HT-29 (cell line): ENCODE measurements at places on chromosomes 4 and X.

- no peak for DNase-seq
Measured at GRCh38 chrX:26915064-26915463, 548.1 kb downstream of the PPP4R3C start.

GRCh38 chr4:89834486-89835209 lies 2.3 kb downstream of the SNCA start:
- DNase-seq = no peak

- no peak for DNase-seq
Measured at GRCh38 chr4:86151196-86151595, 208.7 kb downstream of the MAPK10 start.

DNA sequence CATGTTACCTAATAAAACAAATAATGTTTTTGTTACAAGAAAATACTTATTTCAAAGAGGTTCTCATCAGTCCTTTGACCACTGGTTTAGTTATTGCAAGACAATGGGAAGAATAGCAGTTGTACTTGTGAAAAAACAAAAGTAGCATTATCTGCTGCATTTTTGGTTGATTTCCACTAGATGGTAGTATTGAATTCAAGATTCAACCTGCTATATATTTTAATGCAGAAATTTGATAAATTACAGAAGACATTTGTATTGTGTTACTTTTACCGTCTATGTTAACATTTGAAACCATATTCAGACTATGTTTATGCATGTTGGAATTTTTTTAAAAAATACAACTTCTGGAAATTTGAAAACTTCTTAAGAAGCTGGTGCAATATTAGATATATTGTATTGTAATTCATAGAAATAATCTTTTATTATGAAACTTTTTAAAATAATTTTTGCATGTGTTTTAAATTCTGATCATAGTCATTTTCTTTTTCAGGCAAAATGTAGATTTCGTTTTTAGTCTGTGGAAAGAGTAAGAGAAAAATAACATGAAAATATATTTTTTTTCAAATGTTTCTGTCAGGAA lies 56.4 kb downstream of the SPCS3 start:
- peak; percentile 41 for DNase-seq

DNA sequence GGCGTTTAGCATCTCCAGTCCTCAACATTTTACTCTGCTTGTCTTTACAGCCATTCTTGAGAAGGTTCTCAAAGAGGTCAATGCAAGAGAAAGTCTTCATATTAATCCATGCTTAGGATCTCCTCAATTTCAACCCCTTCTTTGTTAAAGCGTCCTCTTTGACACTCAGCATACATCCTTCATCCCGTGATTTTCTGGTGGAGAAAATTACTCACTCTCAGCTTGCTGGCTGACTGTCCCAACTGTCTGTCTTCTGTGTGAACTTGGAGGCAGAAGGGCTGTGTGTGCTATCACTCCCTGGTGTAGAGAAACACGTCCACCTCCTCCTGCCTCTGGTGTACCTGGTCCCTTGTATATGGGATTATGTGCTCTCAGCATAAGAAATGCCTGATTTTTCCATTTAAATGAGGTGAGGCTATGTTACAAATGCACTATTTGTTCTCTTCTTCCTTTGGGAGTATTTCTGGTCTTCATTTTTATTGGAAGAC lies 57.8 kb downstream of the GALNT7 start:
- DNase-seq = no peak

DNA sequence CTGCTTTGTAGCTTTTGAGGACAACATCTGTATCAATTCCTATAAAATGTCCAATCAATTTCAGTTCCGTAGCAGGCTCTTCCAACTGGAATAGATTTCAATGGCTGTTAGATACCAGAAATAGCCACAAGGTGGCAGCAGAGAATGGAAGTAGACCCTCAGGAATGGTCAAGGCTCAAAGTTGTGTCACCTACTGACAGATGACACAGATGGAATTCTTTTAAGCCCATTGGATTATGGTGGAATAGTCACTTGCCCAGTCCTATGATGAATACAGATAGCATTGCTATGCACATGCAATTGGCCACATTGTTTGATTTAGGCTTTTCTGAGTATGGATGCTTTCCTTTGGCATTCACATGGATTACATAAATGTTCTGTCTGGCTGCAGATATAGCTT lies 130.4 kb upstream of the RADX start:
- DNase-seq = peak; percentile 87

DNA sequence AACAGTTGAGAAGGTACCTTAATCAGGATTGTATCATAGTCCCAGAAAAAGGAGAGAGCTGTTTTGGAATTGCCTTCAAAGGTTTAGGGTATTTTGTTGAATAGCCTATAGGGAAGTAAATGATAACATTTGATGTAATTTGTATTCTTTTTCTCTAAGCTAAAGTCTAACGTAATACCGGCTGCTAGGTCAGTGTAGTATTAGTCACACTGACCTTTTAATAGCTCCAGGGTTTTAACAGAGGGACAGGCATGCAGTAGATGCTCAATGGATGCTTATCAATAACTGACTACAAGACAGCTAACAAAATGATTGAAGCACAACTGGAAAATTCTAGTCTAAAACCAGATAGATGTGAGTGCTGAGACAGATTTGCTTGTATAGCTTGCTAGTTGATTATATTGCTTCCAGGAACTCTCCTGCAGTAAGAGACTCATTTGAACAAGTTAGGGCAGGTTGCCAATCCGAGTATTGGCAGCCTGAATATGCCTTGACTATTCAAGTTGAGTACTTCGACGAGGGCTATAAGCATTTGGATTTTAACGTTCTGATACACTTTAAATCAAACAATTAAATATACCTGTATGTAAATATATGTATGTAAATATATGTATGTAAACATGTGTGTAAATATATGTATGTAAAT lies 16.5 kb upstream of the PNPLA4 start:
- no peak for DNase-seq

DNA sequence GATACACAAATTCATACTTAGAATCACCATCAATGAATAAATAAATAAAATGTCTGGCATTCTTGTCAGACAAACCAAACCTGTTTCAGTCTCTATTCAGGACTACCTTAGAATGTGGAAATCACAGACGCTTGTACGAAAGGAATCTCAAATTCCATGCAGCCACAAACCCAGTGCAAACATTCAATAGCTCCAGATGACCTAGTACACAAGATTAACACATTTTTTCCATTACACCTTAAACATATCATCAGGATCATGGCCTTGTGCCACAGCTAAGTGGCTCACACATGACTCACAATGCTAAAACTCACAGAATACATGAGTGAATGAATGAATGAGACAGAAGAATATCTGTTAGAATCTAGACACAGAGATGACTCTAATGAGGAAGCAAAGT lies 134.2 kb downstream of the PWWP3B start:
- peak; percentile 28 for DNase-seq

DNA sequence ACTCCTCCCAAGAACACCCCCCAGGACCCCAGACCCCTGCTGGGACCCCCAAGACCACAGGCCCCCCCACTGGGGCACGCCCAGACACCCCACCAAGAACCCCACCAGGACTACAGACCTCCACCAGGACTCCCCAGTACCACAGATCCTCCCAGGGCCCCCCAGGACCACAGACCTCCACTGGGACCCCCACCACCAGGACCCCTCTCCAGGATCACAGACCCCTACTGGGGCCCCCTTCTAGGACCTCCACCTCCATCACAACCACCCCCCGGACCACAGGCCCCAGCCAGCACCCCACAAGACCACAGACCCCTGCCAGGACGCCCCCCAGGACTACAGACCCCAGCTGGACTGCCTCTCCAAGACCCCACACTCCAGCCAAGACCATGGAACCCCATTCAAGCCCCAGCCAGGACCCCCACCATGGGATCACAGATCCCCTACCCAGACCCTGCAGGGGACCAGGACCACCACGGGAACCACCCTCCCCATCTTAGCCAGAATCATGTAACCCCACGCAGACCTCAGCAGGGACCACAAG lies 855 bp upstream of the DHRSX start:
- DNase-seq = no peak

DNA sequence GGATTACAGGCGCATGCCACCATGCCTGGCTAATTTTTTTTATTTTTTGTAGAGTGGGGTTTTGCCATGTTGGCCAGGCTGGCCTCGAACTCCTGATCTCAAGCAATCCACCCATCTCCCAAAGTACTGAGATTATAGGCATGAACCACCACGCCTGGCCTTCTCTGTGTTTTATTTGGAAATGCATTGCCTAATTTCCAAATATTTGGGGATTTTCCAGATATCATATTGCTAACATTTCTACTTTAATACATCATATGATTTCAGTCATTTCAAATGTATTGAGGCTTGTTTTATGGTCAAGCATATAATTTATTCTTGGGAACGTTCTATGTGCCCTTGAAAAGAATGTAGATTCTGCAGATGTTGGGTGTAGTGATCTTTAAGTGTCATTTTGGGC lies 38.8 kb downstream of the FGF2 start:
- no peak for DNase-seq

DNA sequence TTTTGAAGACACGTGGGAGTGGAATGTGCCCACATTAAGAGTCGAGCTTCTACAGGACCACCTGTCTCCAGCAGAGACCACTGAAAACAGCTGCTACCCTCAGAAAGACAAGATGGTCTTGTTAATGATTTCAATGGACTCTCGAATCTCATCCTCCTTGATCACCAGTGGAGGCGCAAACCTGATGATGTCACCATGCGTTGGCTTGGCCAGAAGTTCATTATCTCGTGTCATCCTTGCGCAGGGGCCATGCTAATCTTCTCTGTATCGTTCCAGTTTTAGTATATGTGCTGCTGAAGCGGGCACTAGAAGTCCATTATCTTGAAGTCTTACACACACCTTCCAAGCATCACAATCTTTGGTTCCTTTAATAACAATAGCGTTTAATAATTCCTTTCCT lies 23.3 kb downstream of the SPACA5B start:
- no peak for DNase-seq

DNA sequence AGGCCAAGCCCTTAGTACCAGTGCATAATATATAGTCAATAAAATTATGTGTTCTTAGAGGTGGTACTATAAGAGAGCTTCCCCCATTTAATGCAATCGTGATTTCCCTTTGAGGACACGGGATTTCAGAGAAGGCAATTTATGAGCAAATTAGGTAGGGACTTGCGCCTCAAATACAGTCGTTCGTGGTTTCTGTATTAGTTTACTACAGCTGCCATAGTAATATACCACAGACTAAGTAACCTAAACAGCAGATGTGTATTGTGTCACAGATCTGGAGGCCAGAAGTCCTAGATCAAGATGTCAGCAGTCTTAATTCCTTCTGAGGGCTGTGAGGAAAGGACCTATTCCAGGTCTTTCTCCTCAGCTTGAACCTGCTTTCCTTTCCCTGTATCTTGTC lies 1.5 kb upstream of the PUDP start:
- DNase-seq = no peak

DNA sequence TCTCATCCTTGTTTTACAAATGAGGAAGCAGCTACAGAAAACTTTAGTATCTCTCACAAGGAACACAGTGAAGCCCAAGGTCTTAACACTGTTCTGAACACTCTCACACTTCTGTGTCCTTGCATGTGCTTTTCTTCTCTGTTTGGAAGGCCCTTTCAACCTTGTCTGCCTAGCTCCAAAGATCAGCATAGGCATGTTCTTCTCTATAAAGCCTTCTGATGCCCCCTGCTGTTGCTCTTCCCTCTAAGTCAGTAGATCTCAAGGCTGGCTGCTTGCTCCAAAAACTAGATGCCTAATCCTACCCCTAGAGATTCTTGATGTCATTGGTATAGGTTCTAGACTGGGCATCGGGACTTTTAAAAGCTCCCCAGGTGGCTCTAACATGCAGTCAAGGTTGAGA lies 5.9 kb downstream of the APOO start:
- DNase-seq = peak; percentile 73

DNA sequence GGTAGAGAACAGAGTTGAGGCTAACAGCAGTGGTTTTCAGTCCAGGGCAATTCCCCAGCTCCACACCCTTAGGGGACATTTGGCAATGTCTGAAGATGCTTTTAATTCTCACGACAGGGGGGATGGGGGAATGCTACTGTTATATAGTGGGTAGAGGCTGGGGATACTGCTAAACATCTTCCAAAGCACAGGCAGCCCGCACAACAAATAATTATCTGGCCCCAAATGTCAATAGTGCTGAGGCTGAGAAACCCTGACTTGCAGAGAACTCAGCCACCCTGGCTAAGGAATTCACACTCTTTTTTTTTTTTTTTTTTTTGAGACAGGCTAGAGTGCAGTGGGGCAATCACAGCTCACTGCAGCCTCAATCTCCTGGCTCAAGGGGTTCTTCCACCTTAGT lies 60.6 kb downstream of the POLR2B start:
- no peak for DNase-seq

- peak; percentile 81 for DNase-seq
Measured at GRCh38 chr4:78644744-78645330, 93.3 kb downstream of the ANXA3 start.

GRCh38 chr4:181202240-181202639 lies 1041.0 kb upstream of the TENM3 start:
- no peak for DNase-seq

GRCh38 chrX:150465881-150466775 lies 102.3 kb upstream of the MTM1 start:
- no peak for DNase-seq

GRCh38 chr4:87026800-87027495 lies 92.1 kb downstream of the AFF1 start:
- no peak for DNase-seq

- DNase-seq = no peak
Measured at GRCh38 chr4:159232465-159233106, 129.7 kb downstream of the RAPGEF2 start.

DNA sequence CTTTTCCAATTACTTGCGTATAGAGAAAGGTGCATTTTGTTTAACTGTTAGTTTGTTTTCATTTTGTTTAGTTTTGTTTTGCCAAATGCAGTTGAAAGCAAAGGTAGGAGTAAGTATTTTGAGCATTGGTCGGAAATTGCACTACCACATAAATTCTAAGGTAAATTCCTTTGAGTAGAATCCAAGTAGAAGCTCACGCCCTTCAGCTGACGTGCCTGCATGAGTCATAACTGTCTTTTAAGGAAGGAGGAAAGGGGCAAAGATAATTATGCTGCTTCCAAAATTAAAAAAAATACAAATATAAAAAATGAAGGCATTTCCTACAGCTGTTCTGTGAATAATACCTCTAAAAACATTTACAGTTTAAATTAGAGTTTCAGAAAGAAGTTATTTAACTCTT lies 110.2 kb upstream of the MYOZ2 start:
- peak; percentile 42 for DNase-seq
